MCF 10A (cell line): ENCODE measurements at places on chromosomes 1 and 21.

DNA sequence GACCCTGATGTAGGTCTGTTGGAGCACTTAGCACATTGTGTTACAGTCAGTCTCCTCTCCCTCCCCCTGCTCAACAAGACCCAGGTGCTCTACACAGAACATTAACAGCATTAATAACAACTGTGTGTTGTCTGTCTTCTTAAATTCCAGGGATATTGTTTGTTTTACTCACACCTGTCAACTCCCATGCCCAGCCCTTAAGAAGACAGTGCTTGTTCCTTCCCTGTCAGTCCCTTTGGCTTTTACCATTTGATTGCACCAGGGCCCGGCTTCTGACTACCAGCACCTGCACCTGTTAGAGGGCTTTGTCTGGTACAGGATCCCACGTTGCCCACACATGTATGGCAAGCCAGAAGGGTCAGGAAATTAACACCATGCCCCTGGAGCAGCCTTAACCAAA, 11.7 kb downstream of the RIMKLA start:
- H3K36me3 ChIP-seq = no peaks in the 10 kb centered on the region
- no peak for DNase-seq
- peaks cover 4% of the 10 kb centered on the region for H3K4me1 ChIP-seq

GRCh38 chr1:180521474-180522212, 19.3 kb upstream of the ACBD6 start:
- no peaks in the 10 kb centered on the region for H3K27me3 ChIP-seq
- peak; percentile 96 for DNase-seq
- H3K4me3 ChIP-seq = peak overlapping the region; percentile 34
- peak overlapping the region; percentile 82 for H3K27ac ChIP-seq

- DNase-seq = no peak
- H3K27me3 ChIP-seq = peaks cover 2% of the 10 kb centered on the region
- H3K4me1 ChIP-seq = peaks cover 24% of the 10 kb centered on the region
- no peaks in the 10 kb centered on the region for H3K36me3 ChIP-seq
Observed at GRCh38 chr1:214277704-214278635, 3.0 kb upstream of the SMYD2 start.

DNA sequence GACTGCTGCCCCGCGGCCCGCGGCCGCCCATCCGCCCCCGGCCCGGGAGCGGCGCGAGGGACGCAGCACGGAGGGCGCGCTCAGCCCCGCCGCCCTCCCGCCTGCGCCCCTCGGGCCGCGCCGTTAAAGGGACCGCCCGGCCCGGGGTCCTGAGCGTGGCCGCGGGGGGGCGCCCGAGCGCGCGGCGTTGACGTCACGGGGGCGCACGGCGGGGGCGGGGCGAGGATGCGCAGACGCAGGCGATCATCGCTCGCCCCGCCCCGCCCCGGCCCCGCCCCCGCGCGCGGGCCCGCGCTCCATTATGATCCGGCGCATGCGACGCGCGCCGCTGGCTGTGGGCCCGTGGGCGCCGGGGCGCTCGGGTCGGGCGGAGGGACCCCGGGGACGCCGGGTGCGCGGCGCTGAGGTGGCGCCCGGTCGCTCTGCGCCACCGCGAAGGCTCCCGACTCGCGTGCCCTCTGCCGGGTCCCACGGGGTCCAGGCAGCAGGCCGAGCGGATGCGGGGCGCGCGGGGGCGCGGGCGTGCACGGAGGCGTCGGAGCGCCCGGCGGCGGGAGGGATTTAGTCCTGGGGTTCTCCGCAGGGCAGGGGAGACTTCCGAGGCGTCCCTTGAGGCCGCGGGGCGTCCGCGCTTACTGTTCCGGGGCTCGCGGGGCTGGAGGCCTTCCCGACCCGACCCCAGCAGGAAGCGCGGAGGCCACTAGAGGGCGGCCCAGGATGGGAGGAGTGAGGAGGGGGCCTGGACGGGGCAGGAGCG, at the start of gene DVL1:
Gene DVL1, minus strand, starts transcription at position 163 of the 757 bp plus-strand sequence. CDS start 353 bp downstream, outside the sequence.
- H3K4me3 ChIP-seq = peak within 1 kb of the TSS; percentile 79
- no peak for DNase-seq
- no peaks in the 10 kb centered on the region for H3K36me3 ChIP-seq
- H3K27me3 ChIP-seq = no peaks in the 10 kb centered on the region

- H3K36me3 ChIP-seq = no peaks in the 10 kb centered on the region
- no peaks in the 10 kb centered on the region for H3K27me3 ChIP-seq
- no peak for DNase-seq
- peaks cover 28% of the 10 kb centered on the region for H3K4me1 ChIP-seq
- no peak overlapping the region for H3K4me3 ChIP-seq
Observed at GRCh38 chr1:115164484-115164883, 75.2 kb upstream of the TSPAN2 start.

DNA sequence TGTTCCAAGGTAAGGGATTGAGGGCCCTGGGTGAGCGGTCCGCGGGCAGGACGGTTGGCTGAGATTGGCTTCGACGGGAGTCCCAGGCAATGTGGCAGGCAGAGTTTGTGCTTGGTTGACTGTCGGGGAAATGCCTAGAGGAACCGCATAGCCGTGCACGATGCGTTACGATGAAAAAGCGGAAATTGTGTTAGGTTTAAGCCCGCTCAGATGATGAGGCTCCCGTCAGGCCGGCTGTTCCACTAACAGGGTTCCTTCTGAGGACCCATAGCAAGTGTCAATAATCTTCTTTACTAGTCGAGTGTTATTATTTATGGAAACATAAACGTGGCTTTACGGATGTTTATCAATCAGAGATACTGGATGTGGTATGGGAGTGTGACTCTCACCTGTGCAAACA, 117.8 kb upstream of the COL6A1 start:
- DNase-seq = no peak
- peaks cover 14% of the 10 kb centered on the region for H3K4me1 ChIP-seq
- H3K4me3 ChIP-seq = no peak overlapping the region
- no peaks in the 10 kb centered on the region for H3K27me3 ChIP-seq
- no peak overlapping the region for H3K27ac ChIP-seq
- H3K36me3 ChIP-seq = peaks cover 1% of the 10 kb centered on the region

- H3K36me3 ChIP-seq = no peaks in the 10 kb centered on the region
- DNase-seq = no peak
- no peaks in the 10 kb centered on the region for H3K27me3 ChIP-seq
- no peak overlapping the region for H3K27ac ChIP-seq
- no peak overlapping the region for H3K4me3 ChIP-seq
- H3K4me1 ChIP-seq = no peaks in the 10 kb centered on the region
Observed at GRCh38 chr21:26743524-26743923, 101.7 kb downstream of the ADAMTS1 start.

- no peak for DNase-seq
- no peaks in the 10 kb centered on the region for H3K36me3 ChIP-seq
- no peaks in the 10 kb centered on the region for H3K27me3 ChIP-seq
- H3K4me3 ChIP-seq = no peak overlapping the region
- H3K4me1 ChIP-seq = peaks cover 12% of the 10 kb centered on the region
Observed at GRCh38 chr1:209349363-209350308, 233.9 kb upstream of the CAMK1G start.
